ENCODE measurements at places on chromosomes 6 and 20. TPM values are rescaled to one million over a fixed set of nuclear protein-coding genes. Genes with fewer than 3 reads are reported as not detected.

Gene HLA-DRB5
- polyA plus RNA-seq, result 0.19 TPM

Gene PPIL6
- 3.5 TPM for polyA plus RNA-seq

Gene LSM14B
- polyA plus RNA-seq, result 1.0 TPM

Gene SMIM26
- polyA plus RNA-seq, result 142 TPM

Gene MLIP
- not detected for polyA plus RNA-seq

Gene CRISP2
- not detected for polyA plus RNA-seq

Gene HLA-G
- 1.7 TPM for polyA plus RNA-seq

Gene TPX2
- polyA plus RNA-seq, result 37.7 TPM

Gene VWA7
- 0.37 TPM for polyA plus RNA-seq

Gene SLC17A2
- polyA plus RNA-seq, result not detected

Gene NKAIN2
- not detected for polyA plus RNA-seq

Gene IRAK1BP1
- polyA plus RNA-seq, result 2.0 TPM

Gene RIMS1
- polyA plus RNA-seq, result 1.7 TPM

Gene SAMD5
- polyA plus RNA-seq, result not detected

Gene SNAP25
- 0.09 TPM for polyA plus RNA-seq

Gene NFATC2
- polyA plus RNA-seq, result 0.14 TPM

Gene KIF13A
- polyA plus RNA-seq, result 5.0 TPM

Gene HLA-B
- 192 TPM for polyA plus RNA-seq

Gene SLC22A7
- polyA plus RNA-seq, result not detected

Gene ZNF341
- 2.9 TPM for polyA plus RNA-seq

Gene RBBP8NL
- polyA plus RNA-seq, result not detected

Gene SCRT2
- polyA plus RNA-seq, result not detected

Gene MICAL1
- 26.1 TPM for polyA plus RNA-seq

Gene BTBD3
- polyA plus RNA-seq, result 11.4 TPM

Gene TRIM40
- polyA plus RNA-seq, result not detected

Gene GSTA2
- not detected for polyA plus RNA-seq

Gene HRH3
- not detected for polyA plus RNA-seq

Gene FAXC
- polyA plus RNA-seq, result 0.29 TPM
